ENCODE measurements at places on chromosomes 2 and 18.

GRCh38 chr2:124201713-124202112, 176.6 kb downstream of the CNTNAP5 start:
- no peak for DNase-seq

GRCh38 chr2:169746240-169746639, 12.6 kb downstream of the KLHL23 start:
- no peak for DNase-seq

- no peak for DNase-seq
These were observed 149.0 kb upstream of the CYP1B1 start for GRCh38 chr2:38224821-38225437.

GRCh38 chr2:142592171-142592570, 285.3 kb upstream of the KYNU start:
- no peak for DNase-seq

DNA sequence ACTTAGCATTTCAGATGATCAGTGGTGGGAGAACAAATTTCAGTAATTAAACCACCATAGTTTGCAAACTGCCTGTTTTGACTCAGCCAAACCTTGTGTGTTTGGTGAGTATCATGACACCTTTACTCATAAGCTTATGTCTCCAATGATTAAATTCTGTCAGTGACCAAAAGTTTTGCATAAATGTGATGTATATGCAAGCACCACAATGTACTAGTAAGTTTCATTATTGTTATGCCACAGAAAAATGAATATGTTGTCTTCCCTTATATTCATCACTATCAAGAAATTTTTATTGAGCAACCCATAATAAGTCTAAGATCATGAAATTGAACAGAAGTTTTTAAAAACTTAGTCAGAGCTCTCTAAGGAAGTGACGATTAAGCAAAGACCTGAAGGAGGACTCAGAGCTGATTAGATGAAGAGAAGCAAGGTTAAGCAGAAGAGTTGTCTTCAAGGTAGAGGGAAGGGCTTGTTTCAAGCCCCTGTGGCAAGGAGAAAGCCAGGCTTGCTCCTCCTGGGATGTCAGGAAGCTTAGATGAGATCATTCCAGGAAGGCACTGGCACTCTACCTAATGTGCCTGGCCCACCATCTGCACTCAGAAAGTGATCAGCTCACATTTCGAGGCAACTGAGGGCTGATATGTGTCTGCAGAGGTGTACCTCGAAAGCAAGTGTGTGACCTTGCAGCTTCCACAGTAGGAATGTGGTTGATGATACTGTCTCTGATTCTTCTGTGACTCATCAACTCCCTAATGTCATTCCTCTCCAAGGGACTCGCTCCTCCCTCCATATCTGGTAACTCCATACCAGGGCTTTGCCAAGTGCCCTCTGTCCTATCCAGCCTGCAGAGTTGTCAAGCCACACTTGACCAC, 54.7 kb downstream of the KCTD18 start:
- no peak for DNase-seq

- no peak for DNase-seq
These were observed 516 bp downstream of the EIF2AK2 start for GRCh38 chr2:37156071-37156856.

- no peak for DNase-seq
These were observed 139.7 kb downstream of the ROCK1 start for GRCh38 chr18:20971886-20972267.

Measured in mesenteric fat pad (tissue), 1 donor.